H9 (cell line): ENCODE measurements at places on chromosomes 7 and 10.

- no peak for DNase-seq
Observed at GRCh38 chr7:82964150-82964882, 198.4 kb downstream of the PCLO start.

DNA sequence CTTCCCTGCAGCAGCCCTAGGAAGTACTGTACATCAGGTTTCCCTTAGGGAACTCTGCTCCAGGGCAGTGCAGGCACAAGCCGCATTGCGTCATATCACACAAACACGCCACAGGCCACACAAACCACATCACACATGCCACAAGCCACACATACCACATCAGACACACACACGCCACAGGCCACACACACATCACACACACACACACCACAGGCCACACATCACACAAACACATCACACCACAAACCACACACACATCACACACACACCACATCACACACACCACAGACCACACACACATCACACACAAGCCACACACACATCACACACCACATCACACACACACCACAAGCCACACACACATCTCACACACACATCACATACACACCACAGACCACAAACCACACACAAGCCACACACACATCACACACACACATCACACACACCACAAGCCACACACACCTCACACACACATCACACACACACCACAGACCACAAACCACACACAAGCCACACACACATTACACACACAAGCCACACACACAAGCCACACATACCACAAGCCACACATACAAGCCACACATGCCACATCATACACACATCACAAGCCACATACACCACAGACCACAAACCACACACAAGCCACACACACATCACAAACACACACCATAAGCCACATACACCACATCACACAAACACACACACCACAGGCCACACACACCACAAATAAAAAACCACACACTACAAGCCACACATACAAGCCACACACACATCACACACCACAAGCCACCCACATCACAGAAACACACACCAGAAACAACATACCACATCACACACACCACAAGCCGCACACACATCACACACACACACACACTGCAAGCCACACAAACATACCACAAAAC, 53.4 kb downstream of the TMEM209 start:
- no peak for DNase-seq

DNA sequence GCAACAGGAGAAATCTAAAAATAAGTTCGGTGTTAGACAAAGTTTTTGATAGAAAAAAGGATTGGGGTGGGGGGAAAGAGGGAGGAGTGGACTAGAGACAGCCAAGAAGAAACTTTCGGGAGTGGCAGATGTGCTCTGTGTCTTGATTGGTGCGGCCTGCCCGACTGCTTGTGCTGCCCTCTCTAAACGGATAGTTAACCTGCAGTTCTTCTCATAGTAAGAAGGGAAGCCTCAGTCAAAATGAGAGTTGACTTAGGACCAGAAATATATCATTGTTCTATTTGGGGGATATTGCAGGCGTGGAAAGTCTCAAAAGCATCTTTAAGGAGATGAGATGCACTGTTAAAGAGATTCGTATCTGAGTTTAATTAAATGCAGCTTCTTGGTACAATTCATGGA, 39.3 kb downstream of the UBE3C start:
- no peak for DNase-seq

DNA sequence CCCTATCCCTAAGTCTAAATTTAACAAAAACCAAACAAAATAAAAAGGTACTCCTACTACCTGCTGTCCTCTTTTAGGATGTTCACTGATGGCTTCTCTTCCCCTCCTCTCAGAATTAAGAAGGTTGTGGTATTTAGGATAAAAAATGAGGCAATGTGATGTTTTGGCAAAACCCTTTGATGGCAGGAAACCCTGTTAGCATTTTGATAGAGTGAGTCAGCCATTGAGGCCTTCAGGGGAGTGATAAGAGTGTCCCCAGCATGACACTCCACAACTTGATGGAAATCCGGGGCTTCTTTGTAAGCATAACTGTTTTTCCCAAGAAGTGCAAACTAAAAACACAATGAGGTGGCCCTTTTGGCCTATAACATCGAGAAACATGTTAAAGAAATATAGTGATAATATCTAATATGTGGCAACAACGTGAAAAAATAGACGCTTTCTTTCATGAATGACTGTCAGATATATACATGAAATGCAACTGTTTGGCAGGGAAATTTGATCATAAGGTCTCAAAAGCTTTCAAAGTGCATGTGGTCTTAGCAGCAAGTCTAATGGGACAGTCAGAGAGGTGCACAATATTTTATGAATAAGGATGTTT, 55.0 kb downstream of the PRTFDC1 start:
- DNase-seq, result no peak

- DNase-seq, result no peak
Observed at GRCh38 chr10:23754941-23755340, 316.1 kb downstream of the OTUD1 start.

DNA sequence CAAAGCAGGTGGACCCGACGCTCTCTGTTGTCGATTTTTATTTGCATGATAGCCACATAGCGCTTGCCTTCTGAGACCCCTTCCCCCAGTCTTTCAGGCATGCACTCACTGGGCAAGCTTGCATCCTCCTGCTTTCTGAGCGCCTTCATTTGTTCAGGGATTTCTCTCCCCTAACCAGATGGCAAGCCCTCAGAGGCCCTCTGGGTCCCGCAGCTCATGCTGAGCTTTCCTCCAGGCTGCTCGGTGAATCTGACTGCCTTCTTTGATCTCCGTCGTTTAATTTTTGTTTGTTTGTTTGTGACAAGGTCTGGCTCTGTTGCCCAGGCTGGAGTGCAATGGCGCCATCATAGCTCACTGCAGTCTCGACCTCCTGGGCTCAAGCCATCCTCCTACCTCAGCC, 58.8 kb downstream of the ITIH5 start:
- DNase-seq, result no peak

GRCh38 chr10:1613511-1613910, 123.8 kb downstream of the ADARB2 start:
- no peak for DNase-seq

- peak; percentile 39 for DNase-seq
Observed at GRCh38 chr7:144256112-144256511, 8.5 kb downstream of the OR2A7 start.

- no peak for DNase-seq
Observed at GRCh38 chr10:89814278-89814677, 112.9 kb downstream of the KIF20B start.

- DNase-seq, result no peak
Observed at GRCh38 chr7:104367926-104368325, 39.5 kb downstream of the LHFPL3 start.

DNA sequence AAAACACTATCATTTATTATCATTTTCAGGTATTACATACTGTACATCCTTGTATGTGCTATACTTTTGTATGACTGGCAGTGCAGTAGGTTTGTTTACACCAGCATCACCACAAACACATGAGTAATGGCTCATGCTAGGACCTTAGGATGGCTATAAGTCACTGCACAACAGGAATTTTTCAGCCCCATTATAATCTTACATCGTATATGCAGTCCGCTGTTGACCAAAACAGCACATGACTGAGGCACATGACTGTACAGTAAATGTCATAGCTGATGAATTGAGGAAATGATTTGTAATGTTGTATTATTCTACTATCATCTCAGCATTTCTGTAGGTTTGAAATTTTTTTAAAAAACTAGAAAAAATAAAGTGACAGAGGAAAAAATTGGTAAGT, 38.6 kb downstream of the BPGM start:
- DNase-seq, result no peak

GRCh38 chr10:526651-527312, 162.7 kb downstream of the DIP2C start:
- peak; percentile 76 for DNase-seq

- DNase-seq, result no peak
Observed at GRCh38 chr7:124250297-124251034, 217.6 kb upstream of the TMEM229A start.

DNA sequence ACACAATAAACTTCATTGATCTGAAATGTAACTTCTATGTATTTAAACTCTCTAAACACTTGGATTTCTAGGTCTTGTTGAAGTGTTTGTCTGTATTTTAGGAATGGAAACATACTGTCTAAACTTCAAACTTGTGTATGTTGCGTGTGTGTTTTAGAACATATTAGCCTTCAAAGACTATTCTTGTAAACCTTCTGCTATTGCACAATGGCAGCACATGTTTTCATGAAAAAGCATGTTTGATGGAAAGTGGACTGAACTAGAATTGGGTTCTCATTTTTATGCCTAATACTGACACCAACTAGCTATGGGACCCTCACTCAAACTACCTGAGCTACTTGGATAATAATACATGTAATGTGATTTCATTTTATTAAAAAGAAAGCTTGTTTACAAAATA, 592.6 kb downstream of the IPMK start:
- DNase-seq, result no peak
